Stromal cell of bone marrow (primary cell): ENCODE measurements at places on chromosomes 4 and X.

GRCh38 chrX:71618303-71618721, at the start of gene CXCR3:
Gene CXCR3, minus strand, starts transcription at chrX:71618511. Its CDS starts 62 bp downstream, at chrX:71618449.
- no peak for DNase-seq

DNA sequence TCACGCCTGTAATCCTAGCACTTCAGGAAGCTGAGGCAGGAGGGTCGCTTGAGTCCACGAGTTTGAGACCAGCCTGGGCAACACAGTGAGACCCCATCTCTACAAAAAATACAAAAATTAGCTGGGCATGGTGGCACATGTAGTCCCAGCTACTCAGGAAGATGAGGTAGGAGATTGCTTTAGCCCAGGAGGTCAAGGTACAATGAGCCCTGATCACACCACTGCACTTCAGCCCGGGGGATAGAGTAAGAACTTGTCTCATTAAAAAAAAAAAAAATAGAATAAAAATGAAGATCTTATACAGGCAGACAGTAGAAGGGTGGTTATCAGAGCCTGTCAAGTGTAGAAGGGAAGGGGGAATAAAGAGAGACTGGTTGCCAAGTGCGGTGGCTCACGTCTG, 116.9 kb downstream of the PDS5A start:
- DNase-seq, result no peak

- DNase-seq, result peak; percentile 37
Measured at GRCh38 chr4:108060164-108060563, 70.5 kb downstream of the HADH start.

DNA sequence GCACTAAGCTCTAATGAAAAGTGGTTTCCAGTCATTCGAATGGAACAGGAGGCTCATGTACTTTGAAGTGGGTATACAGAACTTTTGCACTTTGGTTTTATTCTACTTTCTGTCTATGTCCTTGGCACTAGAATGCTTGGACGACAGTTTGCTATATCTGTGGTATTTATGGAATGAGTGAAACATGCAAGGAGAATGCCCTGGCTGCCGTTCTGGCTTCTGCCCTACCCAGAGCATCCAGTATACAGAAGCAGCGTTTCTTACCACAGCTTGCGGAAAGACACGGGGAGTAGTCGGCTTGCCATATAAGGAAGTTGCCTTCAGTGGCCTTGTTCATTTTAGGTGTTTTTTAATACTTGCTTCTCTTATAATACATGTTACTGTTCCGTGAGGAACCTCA, 98.0 kb downstream of the TBL1X start:
- peak; percentile 37 for DNase-seq

DNA sequence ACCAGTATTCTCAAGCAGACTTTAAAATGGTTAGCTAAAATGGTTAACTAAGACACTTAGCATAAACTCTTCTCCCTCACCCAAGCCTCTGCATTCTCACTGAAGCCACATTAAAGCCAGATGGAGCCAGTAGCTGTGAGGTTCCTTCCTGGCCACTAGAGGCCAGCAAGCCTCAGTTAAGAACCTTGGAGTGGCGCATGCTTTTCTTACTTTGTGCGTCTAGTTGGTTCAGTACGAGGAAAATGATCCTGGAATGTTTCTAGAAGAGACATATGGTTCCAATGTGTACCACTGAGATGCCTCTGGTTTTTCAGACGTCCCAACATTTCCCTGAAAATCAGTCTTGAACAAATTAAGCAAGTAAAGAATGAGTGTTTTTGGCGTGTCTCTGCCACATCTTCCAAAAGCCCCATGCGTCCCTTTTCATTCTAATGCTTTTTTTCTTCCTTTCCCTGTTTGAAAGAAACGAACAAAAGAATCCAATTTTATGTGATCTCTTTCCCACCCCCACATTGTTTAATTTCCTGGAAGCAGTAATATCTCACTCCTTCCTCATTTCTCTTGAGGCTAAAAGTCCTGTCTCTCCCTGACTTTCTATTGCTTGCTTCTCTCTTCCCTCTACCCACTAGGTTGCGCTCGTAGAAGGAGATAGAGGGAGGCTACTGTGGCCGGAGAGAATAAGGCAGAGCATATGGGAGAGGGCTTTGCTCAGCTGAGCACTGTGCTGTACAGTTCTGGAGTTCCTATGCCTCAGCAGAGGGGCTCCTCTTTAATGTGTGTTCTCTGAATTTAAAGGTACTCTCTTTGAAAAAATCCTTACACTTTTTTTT, 82.9 kb upstream of the TAB3 start:
- peak; percentile 18 for DNase-seq
